Hepatic stellate cell (primary cell): ENCODE measurements at places on chromosomes 13 and 19.

DNA sequence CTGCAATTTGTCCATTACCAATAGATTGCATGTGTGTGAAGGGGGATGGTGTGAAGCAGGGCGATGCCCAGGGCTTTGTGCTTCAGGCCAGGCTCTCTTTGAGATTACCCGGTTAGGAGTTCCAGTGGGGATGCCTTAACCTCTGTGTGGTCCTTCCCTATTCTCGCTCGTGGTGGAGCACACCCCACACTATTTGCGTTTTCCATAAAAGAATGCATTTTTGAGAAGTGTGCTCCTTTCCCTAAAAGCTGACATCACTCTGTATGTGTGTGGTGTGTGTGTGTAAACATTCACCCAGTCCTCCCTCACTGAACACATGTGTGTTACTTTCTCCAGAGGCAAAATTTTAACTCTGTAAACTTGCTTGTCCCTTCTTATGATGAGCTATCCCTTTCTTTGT lies 308.3 kb downstream of the SLC7A1 start:
- DNase-seq: no peak

GRCh38 chr13:41458187-41458760 lies 924 bp downstream of the RGCC start:
- DNase-seq: peak; percentile 29

DNA sequence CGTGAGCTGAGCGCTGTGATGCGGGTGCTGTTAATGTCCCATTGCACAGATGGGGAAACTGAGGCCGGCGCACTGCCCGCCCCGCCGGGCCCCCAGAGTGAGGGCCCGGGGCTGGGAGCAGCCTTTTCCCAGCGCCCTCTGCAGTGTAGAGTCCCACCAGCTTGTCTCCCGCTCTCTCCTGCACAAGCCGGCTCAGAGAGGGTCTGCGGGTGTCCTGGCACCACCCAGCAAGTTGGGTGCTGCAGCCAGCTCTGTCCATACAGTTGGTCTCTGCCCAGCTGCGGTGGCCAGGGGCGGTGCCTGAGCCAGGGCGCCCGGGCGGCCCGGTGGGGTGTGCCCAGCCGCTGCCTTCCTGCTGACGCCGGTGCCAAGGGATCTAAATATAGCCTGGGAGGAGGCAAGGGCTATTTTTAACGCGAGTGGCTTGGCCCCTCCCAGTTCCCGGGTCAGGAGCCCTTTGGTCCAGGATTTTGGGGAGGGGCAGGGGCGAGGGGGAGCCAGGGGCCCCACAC lies 19.3 kb downstream of the GADD45B start:
- peak; percentile 91 for DNase-seq

- DNase-seq: no peak
These were observed 32.2 kb upstream of the TNFAIP8L1 start for GRCh38 chr19:4606921-4607678.

DNA sequence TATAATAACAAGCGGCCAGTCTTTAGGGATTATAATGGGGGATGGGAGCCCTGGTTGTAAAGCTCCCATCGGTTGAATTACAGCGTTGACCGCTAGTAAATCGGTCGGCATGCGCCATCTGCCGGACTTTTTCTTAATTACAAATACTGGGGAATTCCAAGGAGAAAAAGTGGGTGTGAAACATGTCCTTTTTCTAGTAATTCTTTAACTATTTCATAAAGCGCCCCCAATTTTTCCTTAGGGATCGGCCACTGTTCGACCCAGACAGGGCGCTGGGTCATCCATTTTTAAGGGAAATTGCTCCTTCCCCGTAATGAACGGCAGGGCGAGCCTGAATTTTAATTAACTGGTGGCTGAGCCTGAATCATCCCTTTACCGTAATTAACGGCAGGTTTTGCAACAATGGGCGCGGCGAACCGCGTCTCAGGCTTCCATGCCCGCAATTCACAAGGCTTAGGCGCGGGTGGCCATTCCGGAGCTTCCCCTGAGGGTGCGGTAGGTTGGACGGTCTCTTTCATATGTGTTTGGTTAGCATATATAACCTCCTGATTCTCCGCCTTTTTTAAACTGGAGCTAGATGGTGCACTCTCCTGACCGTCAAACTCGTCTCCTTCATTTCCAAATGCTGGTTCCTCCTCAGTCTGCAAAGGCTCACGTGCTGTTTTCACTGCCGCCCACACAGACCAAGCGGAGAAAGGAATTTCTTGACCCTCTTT lies 30.2 kb upstream of the EVI5L start:
- peak; percentile 74 for DNase-seq

DNA sequence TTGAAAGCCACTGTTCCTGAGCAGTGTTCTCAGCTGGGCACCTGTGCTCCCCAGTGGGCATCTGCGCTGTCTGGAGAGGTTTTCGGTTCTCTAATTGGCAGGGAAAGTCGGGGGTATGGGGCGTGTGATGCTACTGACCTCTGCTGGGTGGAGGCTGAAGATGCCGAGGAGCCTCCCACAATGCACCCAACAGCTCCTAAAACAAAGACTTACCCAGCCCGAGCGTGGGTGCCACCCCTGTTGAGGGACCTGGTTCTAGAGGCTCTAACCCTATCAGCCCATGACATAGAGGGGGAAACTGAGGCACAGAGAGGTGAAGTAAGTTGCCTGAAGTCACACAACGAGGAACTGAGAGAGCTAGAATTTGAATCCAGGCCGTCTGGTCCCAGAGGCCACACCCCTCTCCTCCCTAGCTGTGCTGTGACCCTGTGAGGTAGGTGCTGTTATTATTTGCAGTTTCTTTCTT lies 2.3 kb downstream of the SPACA4 start:
- peak; percentile 69 for DNase-seq

- no peak for DNase-seq
These were observed 71.5 kb upstream of the GJB6 start for GRCh38 chr13:20303636-20304035.

- no peak for DNase-seq
These were observed 4.7 kb upstream of the UQCRFS1 start for GRCh38 chr19:29217616-29218015.

GRCh38 chr13:25819856-25820530 lies 231.8 kb downstream of the SHISA2 start:
- no peak for DNase-seq

- DNase-seq: peak; percentile 32
These were observed 177.5 kb downstream of the DCLK1 start for GRCh38 chr13:35953537-35954206.

GRCh38 chr13:100022798-100023197 lies 41.2 kb downstream of the ZIC2 start:
- no peak for DNase-seq

DNA sequence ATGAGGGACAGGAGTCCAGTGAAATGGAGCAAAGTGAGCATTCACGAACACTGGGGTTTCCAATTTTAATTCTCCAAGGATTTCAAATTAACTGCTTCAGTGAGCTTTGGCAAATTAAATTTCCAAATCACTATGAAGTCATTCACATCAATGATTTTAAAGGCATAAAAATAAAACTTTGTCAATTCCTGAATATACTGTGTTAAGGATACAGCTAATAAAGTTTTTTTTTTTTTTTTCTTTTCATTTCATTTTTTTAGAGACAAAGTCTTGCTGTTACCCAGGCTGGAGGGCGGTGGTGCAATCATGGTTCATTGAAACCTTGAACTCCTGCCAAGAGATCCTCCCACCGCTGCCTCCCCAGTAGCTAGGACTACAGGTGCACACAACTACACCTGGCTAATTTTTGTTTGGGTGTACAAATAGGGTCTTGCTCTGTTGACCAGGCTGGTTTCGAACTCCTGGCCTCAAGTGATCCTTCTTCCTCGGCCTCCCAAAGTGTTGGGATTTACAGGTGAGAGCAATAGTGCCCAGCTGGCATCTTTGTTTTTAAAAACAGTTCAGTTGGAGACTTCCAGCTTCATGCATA lies 21.9 kb downstream of the RBM26 start:
- DNase-seq: no peak

DNA sequence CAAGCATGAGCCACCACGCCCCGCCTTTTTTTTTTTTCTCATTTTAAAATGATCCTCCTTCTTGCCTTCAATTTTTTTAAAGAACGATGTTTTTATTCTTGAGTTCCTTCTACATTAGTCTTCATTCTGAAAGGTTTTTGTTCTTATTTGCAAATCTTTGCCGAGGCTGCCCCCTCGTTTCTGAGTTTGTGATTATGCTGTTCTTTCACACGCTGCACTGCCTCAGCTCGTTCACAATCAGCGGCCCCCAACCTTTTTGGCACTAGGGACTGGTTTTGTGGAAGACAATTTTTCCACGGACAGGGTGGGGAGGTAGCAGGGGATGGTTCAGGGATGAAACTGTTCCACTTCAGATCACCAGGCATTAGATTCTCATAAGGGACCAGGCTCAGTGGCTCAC lies 26.6 kb downstream of the ZNF787 start:
- no peak for DNase-seq

- peak; percentile 0 for DNase-seq
These were observed 423.4 kb downstream of the ITGBL1 start for GRCh38 chr13:101875717-101876393.

GRCh38 chr13:84431646-84432045 lies 549.4 kb upstream of the SLITRK1 start:
- DNase-seq: no peak

- DNase-seq: no peak
These were observed 19.8 kb downstream of the SERP2 start for GRCh38 chr13:44393391-44393790.

GRCh38 chr19:632579-633067 lies 714 bp downstream of the POLRMT start:
- peak; percentile 73 for DNase-seq

GRCh38 chr19:33758541-33759013 lies 38.1 kb upstream of the KCTD15 start:
- DNase-seq: no peak

DNA sequence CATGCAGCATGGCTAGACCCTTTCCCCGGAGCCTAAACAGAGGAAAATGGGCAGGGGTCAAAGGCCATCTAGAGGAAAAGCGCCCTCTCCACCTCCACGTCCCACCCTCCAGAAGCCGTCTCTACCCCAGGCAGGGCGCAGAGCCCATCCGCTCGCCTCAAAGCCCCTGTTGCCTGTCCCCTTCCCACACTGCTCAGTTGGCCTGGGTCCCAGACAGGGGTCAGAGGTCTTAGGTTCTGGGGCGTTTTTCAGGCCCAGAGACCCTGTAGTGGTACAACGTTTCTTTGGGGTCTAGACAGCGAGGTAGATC lies 285 bp downstream of the TMEM143 start:
- no peak for DNase-seq

DNA sequence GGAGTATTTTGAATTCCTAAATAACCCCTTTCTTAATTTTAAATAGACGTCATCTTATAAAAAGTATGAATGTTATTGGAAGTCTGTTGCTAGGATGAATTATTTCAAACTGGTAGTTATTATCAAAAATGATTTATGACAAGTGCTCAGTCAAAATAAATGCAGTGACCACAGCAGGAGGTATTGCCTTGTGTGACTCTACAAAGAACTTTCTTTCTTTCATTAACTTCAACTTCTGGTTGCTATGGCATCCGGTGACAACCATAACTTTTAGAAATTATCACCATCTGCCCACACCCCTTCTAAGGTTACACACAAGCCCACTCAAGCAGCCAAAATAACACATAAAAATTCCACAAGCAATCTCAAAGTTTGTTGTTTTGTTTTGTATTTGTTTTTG lies 189.9 kb downstream of the DACH1 start:
- DNase-seq: no peak

GRCh38 chr19:44529536-44529935 lies at the start of gene CEACAM20:
CEACAM20 (minus strand) TSS chr19:44529675; CDS start chr19:44529509, 166 bp downstream.
- no peak for DNase-seq

GRCh38 chr19:42092350-42092749 lies 16.4 kb downstream of the ZNF574 start:
- no peak for DNase-seq

DNA sequence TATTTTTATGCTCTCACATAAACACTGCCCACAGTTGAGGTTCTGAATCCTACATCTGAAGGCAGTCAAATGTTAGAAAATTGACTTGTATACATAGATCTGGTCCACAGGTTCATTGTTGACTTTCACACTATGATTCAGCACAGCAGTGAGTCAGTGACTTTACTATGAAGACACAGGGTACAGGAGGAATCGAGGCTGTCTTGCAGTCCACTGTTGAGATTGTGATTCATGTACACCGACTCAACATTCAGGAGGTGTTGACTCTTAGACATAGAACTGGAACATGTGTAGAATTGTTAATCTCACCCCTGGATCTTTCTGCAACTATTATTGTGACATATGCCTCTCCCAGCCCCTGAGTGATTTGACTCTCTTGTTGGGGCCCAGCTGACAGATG lies 74.3 kb upstream of the ZNF43 start:
- no peak for DNase-seq

DNA sequence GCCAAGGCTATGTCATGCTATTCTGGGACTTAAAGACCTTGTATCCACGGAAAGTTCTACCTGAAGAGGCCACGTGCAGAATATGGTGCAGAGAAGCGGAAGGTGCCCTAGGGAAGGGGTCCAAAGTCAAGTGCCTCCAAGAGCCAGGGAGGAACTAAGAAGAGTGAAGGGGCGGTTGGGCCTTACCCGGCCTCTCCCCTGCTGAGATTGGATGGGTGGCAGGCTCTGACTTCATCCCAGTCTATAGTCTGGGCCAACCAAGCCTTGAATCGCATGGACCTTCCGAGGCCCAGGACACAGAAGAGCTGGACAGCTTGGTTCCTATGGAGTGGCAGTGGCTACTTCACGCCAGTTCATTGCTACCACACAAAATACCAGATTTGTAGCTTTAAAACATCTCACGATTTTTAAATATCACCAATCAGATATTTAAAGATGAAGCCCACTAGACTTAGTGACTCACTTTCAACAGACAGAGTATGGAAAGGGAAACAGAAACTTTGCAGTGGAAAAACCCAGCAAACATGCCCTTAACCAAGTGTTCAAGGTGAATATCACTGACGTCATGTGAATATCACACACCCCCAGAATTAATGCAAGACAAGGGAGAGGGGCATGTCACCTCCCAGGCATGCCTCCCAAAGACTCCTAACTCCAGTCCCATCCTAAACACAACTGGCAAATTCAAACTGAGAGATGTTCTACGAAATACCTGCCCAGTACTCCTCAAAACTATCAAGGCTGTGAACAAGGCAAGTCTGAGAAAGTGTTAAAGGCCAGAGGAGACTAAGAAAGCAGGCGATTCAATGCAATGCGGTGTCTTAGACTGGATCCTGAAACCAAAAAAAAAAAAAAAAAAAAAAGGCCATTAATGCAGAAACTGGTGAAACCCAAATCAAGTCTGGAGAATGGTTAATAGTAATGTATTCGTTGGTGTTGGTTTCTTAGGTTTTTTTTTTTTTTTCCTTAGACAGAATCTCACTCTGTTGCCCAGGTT lies 10.2 kb downstream of the C19orf12 start:
- DNase-seq: no peak

- peak; percentile 57 for DNase-seq
These were observed 610 bp upstream of the WBP4 start for GRCh38 chr13:41060724-41061074.

GRCh38 chr19:46269101-46269500 lies 27.7 kb upstream of the HIF3A start:
- no peak for DNase-seq

DNA sequence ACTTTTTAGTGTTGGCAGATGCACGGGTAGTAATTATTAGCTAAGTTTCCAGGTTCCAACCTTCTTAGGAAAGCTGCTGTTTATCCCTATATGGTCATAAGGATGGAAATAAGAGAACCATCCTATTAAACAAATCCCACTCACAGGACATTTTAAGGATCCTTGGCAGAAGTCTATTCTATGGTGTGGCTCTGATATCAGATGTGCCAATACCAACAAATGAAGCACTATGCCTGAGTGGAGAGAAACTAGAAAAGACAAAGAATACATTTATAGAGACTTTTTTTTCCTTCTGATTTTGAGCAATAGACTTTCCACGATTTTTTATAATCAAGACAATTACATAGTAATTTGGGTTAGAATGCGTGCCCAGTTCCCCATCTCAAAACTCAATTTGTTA lies 12.6 kb downstream of the PCDH17 start:
- DNase-seq: no peak
